ENCODE measurements at places on chromosomes 7 and 10.

GRCh38 chr10:30386801-30387588, 37.9 kb upstream of the MTPAP start:
- DNase-seq, result no peak

DNA sequence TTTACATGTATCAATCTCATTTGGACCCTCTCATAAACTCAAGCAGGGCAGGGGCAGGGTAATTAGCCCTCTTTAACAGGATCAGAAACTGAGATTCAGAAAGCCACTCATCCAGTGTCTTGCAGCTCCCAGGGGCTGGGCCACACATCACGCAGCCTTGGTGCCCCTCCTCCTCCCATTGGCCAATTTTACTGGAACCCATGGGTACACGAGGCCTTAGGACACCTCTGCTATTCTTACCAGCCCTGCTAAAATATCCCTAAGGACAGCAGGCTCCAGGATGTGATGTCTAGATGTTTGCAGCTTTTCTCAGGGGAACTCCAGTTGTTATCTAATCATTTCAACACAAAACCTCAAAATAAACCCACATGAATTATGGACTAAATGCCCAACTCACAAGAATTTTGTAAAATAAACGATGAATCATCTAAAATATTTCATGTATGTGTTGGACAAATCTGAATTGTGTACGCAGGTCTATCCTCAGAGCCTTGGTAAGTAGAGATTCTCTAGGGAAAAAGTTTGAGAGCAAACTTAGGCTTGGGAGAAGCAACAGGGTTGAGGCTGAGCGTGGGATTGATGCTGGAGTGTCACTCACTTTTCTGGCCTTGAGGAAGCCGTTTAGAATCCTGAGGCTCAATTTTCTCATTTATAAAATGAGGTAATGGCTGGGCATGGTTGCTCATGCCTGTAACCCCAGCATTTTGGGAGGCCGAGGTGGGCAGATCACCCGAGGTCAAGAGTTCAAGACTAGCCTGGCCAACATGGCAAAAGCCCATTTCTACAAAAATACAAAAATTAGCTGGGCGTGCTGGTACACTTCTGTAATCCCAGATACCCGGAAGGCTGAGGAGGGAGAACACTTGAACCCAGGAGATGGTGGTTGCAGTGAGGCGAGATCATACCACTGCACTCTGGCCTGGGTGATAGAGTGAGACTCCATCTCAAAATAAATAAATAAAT, 69.7 kb upstream of the TNS3 start:
- DNase-seq, result no peak

- DNase-seq, result no peak
Measured at GRCh38 chr10:77810446-77811335, 115.9 kb downstream of the DLG5 start.

DNA sequence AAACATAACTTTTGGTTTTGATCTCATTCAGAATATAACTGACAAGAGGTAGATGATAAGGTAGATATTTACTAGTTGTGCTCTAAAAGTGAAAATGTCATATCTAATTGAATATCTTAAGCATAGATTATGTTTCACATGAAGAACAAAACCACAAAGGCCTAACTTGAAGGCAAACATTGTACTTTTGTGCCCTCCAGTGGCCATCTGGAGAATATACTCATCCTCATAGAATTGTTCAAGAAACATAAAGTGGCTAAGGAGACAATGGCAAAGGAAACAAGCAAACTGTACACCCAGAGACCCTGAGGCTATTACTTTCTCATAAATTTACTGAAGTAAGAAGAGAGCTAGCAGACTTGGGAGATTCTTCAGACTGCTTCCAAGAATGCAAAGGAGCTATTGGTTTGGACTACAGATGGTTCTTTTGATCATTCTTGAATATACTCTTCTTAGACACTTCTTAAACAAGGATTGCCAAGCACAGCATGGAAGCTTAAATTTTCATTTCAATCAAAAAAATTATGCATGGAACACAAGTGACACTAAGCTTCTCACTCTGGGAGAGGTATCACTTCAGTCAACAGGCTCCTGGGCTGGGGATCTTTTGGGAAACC, 98.2 kb upstream of the DKK1 start:
- DNase-seq, result peak; percentile 58

- DNase-seq, result peak; percentile 8
Measured at GRCh38 chr7:99000196-99000903, 122.0 kb downstream of the TRRAP start.

GRCh38 chr7:10803720-10804119, 170.0 kb upstream of the PHF14 start:
- no peak for DNase-seq

- no peak for DNase-seq
Measured at GRCh38 chr7:115474137-115474536, 552.2 kb downstream of the MDFIC start.

DNA sequence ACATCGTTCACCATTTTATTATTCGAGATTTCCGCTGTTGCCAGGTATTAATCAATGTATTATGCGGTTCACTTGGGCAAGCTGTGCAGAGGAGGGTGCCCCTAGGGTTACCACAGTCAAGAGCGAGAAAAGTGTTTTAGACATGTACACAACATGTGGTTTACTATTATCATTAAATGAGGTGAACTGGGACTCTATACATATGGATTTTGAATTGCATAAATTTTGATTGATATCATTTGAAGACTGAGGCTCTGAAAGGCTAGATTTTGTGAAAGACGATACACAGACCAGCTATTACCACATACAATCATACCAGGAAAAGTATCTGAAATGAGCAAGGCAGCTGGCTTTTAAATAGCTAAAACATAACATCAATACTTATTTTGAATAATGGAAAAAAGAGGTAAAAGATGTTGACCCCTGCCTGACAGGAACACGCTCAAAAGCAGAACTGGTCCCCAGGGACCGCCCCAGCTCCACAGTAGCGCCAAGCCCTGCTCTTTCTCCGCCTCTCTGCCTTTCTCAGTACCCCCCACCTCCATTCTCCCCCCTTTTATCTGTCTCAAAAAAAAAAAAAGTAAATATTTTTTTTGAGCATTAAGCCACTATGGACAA, 413.4 kb upstream of the MKI67 start:
- no peak for DNase-seq

DNA sequence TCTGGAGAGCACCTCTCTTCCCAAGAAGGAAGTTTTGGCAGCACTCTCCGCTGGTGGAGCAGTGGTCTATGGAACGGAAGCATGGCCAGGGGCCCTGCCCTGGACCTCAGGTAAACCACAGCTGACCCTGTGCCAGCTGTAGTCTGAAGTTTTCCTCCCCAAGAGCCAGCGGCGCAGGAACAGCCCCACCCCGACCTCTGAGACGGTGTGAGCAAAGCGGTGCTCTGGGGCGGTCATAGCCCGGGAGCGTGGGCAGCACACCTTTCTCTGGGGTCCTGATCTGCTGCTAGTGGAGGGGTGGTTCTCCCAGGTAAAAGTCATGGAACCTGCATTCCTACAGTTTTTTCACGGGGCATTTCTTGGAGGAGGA, 52.6 kb downstream of the TSPAN15 start:
- DNase-seq, result peak; percentile 1

DNA sequence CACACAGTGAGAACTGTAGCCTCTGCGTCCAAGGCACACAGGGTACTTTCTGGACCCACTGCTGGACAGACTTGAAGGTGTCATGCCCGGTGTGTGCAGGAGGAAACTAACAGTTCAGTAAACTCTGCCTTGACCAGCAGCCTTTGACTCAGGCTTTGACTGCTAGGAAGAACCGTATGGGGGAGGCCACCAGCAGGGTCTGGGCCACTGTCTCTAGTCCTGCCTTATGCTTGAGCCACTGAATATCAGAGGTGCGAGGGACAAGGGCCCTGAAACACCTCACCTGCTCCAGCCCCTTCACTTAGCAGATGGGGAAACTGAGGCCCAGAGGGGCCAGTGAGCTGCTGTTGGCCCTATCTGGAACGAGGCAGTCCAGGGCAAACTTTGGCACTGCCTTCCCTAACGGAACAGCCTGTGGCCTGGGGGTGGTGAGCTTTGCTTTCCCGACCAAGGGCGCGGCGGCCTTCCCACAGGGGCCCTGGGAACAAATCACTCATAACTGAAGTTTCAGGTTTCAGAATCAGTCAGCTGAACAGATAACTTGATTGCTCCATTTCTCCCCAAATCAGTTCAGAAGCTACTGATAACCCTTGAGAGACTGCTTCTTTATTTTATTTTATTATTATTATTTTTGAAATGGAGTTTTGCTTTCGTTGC, 130.0 kb downstream of the FAM53B start:
- DNase-seq, result no peak

DNA sequence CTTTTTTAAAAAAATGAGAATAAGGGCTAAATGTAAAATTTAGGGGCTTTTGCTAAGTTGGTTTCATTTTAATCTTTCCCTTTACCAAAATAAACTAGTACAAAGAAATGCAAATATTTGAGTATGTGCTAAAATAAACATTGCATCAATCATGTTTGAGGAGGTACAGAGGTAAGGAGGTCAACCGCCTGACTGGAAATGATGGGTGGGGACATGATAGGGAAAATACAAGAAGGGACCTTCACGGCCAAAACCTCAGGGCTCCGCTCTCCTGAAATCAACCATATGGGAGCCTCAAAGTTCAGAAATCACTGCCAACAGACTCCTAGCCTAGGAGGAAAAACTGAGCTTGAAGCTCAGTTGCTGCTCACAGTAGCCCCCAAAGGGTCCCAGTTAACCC, 207.6 kb downstream of the AHR start:
- DNase-seq, result no peak

DNA sequence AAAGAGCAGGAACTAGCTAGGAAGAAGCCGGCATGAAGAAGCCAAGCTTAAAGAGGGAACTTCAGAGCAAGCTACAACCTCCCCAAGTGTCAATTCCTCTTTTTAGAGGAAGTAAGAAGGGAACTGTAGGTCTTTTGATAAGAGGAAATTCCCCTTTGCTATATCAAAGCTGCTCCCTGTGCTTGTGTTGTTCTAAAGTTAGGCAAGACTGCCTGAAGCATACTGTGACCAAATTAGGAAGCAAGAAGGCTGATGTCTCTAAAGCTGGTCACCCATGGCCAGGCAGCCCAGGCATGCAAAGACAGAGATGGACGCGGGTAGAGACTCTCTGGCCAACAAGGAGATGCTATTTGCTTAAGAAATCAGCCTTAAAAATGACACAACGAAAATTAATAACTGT, 87.9 kb downstream of the RNF216 start:
- no peak for DNase-seq

- no peak for DNase-seq
Measured at GRCh38 chr7:44368455-44368854, 43.1 kb upstream of the CAMK2B start.

- no peak for DNase-seq
Measured at GRCh38 chr10:28967031-28967430, 289.7 kb downstream of the BAMBI start.

DNA sequence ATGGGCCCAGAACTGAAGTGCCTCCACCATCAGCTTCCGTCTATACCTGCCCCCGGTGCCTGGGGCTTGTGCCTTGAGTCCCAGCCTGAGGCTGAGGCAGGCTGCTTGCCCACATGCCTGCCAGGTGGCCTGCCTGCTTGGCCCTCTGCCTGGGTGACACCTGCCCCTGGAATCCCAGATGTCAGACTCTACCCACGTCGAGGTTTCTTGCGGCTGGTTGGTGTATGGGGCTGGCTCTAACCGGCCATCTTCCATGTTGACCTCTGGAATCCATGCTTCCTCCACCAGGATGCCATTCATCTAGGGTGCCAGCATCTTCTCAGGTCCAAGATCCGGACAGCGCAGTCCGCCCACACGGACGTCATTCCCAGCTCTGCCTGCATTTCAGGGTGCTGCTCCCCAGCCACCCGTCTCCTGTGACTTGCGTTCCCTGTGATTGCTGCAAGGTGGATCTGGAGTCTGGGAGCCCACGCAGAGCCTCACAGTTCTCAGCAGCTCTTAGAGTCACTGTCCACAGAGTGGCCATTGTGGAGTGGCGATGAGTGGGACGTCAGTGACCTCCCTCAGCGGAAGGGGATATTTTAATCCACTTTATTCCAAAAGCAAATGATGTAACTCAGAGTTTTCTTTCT, 298.1 kb downstream of the TCERG1L start:
- DNase-seq, result no peak

DNA sequence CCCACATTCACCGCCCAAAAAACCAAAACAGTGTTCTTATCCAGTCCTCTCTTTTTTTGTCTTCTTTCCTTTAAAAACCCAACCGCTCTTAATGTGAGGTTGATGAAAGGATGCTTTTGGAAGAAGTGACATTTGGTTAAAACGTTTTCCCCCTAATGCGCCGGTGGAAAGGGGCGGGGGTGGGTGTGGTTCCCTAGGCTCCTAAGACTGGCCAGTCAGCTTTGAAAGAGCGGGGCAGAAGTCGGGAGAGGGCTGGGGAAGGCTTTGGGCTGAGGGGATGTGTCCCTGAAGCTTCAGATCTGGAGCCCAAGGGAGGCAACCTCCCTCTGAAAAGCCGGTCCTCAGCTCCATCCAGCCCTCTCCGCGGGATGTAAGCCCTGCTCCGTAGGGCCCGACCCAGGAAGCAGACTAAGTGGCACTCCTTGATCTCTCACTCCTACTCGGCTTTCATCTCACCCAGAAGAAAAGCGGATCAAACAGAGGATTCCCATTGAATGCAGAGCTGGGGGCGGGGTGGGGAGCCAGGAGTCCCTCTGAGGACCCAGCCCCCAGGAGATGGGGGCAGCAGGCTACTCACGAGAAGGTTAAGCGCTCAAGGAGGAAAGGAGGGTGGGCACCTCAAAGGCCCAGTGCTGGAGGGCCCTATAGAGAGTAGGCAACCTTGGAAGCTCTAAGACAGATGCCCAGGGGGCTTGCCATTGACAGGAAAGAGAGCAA, 2.4 kb upstream of the EVX1 start:
- DNase-seq, result no peak

- no peak for DNase-seq
Measured at GRCh38 chr10:51832652-51833383, 133.4 kb upstream of the CSTF2T start.

GRCh38 chr7:33853361-33854062, 51.8 kb upstream of the BMPER start:
- no peak for DNase-seq

- no peak for DNase-seq
Measured at GRCh38 chr10:98340940-98341310, 72.9 kb upstream of the LOXL4 start.

- DNase-seq, result no peak
Measured at GRCh38 chr10:20648263-20648874, 248.7 kb downstream of the NEBL start.

GRCh38 chr10:86340991-86341260, 25.7 kb downstream of the GRID1 start:
- no peak for DNase-seq

DNA sequence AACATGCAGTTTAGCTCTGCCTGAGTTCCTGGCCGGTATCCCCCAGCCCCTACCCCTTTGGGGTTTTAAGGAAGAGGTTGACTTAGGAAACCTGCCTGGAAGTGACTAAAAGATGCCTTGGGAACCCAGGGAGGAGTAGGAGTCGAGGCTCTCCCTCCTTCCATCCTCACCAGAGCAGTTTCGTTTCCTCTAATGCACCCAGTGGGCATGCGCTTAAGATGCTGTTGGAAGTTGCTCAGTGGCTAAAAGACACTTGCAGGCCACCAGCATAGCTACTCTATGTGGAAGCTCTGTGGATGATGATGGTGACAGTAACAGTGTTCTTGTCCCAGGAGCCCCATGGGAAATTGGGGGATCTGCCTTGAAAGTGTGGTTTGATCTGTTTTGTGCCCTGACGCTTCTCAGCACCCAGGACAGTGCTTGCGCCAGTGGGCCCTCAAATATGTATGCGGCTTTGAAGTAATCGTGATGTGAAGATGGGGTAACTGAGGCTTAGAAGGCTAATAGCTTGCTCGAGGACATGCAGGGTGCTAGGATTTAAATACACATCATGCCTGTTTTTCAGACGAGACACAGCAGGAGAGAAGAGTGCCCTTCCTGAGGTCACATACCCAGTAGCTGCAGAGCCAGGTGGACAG, 32.0 kb downstream of the TBATA start:
- no peak for DNase-seq

Measured in D341Med (cell line).